ENCODE measurements at places on chromosomes 16 and 17.

DNA sequence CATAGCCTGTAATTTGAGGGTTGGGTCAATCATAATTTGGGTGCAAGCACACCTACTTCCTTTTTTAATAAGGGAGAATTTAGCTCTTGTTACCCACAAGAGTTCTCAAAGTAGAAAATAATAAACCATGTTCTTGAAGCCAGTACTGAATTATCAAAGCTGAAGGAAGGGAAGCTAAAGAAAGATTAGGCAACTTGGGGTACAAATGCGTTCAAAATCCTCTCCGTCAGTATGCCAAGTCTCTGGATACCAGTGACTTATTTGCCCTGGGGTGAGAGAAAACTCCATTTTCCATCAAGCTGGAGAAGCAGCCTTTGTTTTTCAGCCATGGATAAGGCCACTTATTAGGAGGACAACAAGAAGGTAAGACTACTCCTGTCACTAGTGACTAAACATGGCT is 23.5 kb upstream of the DHRS13 start:
- no peak for DNase-seq

- peak; percentile 95 for DNase-seq
These were observed 86.3 kb downstream of the SPECC1 start for GRCh38 chr17:20095336-20096080.

DNA sequence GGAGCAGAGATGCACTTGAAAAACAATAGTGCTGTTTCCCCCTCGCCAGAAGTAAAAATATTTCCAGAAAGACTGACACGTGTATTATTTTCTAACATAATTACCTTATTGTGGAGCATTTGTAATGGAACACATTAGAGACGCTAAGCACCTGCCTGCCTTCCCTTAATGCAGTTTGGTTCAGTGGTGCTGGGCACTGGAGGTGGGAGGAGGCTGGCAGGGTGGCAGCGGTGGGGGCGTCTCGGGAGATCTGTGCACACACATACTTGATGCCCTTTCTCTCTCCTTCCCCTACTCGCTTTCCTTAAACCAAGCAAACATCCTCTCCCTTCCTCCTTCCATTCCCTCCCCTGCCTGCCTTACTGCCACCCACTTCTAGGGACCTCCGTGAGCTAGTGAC is 156.6 kb upstream of the SDK2 start:
- no peak for DNase-seq

DNA sequence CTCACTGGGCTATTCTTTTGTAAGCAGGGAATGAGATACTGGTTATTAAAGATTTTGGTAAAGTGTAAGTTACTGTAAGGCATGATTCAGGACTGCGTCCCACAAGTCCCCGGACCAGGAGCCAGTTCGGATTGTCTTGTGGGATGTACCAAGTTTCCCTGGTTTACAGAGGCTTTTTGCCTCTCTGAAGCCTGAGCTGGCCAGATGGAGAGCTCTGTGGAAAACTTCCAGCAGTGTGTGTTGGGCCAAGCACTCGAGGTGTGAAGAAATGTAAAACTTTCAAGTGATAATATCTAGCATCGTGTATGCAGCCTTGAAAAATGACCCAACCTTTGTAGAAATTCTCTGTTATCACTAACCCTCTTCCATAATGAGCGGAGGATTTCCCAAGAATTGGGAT is 2.4 kb downstream of the EPN2 start:
- no peak for DNase-seq

DNA sequence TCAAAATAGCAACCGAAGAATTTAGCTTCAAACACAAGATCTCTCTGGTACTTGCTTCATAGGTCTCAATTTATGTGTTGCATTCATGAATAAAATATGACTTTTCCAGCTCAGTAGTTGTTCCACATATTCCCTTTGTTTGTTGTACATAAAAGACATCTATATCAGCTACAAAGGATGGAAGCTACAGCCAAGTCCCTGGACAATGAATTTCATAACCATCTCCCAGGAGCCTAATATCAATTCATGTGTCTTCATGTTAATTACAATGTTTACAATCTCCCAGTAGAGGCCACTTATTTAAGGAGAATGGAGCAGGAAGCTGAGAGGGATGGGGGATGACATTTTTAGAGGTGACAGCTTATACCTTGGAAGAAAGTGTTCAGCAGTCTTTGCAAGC is 3.3 kb downstream of the CLEC3A start:
- DNase-seq: no peak

- no peak for DNase-seq
These were observed 54.7 kb upstream of the CDH11 start for GRCh38 chr16:65176603-65177002.

DNA sequence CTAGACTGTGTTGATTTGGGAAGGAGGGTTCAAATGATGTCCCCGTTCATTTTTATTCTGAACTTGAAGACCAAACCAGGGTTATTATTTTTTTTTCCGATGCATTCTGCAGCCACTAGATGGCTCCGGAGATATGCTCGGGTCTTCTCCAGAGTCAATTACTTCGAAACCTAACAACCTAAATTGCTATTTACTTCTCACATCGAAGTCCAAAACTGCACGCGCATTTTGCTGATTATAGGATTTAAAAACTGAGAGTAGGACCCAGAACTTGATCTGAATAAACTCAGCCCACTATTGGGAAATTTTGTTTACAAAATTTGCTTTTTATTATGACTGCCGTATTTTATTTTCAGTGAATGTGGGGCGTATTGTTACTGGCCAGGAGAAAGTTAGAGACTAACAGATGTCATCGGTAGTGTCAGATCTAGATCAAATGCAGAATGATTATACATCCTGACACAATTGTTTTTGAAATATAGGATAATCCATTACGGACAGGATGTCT is 263.8 kb downstream of the HS3ST3A1 start:
- peak; percentile 81 for DNase-seq

DNA sequence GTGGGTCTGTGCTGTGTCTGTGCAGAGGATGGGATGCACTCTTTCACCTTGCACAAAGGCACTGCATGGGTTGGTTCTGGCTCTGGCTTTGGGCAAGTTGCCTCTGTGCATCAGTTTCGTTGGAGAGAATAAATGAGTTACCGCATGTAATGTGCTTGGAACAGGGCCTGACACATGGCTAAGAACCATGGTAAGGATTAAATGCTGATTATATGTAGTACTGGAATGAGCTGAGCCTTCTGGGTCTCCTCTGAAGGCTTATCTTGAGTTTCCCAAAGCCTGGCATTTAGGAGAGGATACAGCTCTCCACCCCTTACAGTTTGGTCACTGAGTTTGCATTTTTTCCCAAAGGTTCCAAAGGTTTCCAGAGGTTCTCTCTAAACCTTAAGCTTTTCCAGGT is 69.1 kb downstream of the KSR1 start:
- no peak for DNase-seq

DNA sequence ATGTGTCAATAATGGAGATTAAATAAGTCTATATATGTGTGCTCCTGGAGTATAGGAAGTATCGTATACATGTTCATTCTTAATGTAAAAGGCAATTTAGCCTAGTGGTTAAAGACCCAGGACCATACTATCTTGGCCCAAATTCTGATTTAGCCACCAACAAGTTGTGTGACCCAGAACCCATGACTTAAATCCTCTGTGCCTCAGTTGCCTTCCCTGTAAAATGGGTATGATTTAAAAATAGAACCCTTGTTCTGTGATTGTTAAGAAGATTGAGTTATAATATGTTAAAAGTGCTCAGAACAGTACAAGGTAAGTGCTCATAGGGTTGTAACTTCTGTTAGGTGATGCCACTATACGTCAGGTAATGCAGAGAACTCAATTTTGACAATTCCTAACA is 18.8 kb upstream of the BLMH start:
- no peak for DNase-seq

DNA sequence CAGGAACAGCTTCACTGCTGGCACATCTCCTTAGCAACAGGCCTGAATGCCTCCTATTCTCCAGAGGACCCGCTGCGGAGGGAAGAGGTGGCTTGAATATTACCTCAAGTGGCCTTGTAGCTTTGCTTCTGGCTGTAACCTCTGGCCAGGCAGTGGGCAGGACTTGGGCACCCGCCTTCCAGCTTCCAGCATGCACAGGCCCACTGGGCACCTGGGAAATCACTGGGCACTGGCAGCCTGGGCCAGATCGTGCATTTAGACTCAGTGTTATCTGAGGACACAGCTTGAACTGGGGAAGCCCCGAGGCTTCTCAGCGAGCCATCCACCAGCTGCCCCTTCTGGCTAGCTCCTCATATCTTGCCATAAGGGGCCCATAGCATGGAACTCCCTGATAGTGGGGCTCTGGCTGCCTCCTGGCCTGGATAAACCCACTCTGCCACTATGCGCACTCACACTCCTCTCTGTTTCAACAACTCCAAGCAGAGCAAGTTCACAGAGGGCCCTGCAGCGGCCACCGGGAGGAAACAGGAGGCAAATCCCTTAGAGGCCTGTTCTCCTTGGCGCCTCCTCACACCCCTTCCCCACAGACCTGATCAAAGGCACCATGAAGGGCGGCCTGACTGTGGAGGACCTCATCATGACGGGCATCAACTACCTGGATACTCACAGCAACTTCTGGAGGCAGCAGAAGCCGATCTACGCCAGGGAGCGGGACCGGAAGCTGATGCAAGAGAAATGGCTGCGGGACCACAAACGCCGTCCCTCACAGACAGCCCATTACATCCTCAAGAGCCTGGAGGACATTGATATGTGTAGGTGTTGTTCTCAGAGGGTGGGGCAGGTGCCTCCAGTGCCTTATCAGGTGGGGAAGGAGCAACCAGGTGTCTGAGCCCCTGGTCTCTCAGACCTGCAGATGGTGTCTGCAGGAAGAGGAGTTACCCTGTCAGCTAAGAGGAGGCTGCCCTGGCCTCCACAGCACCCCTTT is 7.8 kb downstream of the ODAD4 start:
- DNase-seq: no peak

GRCh38 chr17:13973960-13974651 is 95.2 kb upstream of the COX10 start:
- no peak for DNase-seq

DNA sequence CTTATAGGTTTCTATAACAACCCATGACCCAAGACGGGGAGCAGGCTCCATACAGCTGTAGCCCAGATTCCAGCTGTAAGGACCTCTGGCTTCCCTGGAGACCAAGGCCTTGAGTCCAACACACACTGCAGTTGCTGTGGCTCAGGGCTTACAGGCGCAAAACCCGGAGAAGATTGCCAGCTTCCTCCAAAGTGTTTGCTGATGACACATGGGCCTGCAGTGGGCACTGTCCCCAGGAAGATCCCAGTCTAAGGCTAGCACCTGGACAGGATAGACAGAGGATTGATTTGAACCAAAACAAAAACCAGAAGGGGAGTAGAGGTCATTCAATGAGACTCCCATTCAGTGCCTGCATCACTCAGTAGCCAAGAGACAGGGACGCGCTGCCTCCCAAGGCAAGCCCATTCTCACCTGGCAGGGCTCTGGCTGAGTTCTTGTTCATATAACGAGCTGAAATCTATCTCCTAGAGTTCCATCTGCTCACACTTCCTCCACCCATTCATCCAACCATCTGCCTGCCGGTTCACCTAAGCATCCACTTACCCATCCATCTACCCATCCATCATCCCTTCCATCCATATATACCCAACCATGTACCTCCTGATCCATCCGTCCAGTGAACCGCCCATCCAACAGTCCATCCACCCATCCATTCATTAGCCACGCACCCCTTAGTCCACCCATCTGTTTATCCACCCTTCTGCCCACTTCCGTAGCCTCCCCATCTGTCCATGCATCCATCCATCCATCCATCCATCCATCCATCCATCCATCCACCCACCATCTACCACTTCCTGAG is 10.2 kb downstream of the RAB11FIP4 start:
- DNase-seq: no peak

GRCh38 chr16:1980030-1980769 is 1.1 kb downstream of the NOXO1 start:
- DNase-seq: no peak

GRCh38 chr16:23081675-23082119 is 67.6 kb downstream of the USP31 start:
- DNase-seq: no peak

DNA sequence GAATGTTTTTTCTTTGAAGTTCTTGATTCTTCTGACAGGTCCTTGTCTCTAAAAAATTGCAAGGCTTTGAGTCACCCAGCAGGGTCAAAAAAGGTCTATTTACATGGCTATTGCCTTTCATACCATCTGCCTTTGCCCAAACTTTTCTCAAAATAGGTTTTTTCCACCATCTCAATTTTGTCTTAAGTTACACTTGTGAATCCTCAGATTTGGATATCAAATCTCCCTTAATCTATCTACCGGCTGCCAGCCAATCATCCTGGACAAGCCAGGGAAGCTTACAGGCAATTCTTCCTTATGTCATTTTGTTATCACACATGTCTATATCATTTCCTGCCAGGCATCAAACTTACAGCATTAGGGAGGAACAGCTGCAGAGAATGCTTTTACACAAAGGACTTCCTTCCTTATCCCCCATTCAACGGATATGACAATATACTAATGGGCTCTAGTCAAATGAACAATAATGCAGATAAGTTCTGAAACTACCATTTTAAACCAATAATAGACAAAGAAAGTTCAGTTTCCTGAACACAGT is 104.1 kb upstream of the CORO6 start:
- no peak for DNase-seq

- DNase-seq: no peak
These were observed 92.7 kb downstream of the WSCD1 start for GRCh38 chr17:6162892-6163291.

DNA sequence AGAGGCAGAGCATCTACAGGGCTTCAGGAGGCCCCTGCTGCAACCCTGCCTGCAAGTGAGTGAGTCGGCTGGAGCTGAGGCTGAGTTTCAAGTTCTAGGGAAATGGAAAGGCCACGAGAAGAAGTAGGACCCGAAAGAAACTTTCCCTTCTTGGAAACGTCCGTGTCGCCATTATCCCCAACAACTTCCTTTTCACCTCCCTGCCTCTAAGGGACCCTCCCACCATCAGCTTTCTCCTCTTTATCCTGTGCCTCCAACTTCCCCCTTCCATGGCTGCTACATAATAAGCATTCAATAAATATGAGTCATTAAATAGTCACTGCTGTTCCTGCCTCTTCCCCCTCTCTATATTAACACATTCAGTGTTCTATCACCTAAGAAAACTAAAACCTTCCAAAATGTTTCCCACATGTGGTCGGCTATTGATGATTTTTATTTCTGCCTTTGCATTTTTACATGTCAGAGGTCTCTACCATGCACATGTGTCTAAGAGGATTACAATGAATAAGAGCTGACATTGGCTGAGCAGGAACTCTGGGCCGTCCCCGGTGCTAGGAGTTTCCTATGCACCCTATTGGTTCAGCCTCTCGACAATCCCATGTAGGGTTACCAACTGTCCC is 115.9 kb upstream of the TNRC6C start:
- DNase-seq: no peak

DNA sequence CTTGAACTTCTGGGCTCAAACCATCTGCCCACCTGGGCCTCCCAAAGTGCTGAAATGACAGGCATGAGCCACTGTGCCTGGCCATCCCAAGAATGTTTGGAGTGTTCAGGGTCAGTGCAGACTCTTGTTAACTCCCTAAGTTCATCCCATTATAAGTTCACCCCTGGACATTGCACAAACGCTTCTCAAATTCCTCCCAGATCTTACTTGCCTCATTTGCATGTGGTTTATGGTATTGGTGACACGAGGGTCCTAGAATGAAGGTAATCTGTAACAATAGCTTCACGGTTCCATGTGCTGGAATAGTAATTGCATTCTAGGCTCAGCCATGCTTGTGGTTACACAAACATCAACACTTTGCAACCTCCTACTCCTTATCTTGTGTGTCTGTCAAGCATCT is 5.0 kb upstream of the CCDC42 start:
- DNase-seq: no peak

Measured in SHP77 (cell line).